Heart left ventricle (tissue), 16 donors: ENCODE measurements at places on chromosomes 5 and 9. TPM values are rescaled to one million over a fixed set of nuclear protein-coding genes. Genes with fewer than 3 reads are reported as not detected.

DNA sequence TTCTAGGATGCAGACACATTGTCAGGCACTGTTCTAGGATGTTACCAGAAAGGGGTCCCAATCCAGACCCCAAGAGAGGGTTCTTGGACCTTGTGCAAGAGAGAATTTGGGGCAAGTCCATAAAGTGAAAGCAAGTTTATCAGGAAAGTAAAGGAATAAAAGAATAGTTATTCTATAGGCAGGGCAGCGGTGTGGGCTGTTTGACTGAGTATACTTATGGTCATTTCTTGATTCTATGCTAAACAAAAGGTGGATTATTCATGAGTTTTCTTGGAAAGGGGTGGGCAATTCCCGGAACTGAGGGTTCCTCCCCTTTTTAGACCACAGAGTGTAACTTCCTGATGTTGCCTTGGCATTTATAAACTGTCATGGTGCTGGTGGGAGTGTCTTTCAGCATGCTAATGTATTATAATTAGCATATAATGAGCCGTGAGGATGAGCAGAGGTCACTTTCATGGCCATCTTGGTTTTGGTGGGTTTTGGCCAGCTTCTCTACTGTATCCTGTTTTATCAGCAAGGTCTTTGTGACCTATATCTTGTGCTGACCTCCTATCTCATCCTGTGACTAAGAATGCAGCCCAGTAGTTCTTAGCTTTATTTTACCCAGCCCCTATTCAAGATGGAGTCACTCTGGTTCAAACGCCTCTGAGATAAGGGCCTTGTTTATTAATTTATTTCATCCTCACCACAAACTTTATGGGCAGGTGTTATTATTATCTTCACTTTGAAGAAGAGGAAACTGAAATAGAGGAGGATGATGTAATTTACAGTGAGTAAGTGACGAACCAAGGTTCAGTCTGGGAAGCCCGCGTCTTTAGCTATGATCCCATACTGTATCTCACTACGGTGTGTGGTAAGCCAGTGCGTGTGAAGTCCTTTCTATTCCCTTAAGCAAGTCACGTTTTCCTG, 186.0 kb upstream of the KLF4 start:
- no peak overlapping the region for H3K4me3 ChIP-seq
- no peak overlapping the region for H3K27ac ChIP-seq
- H3K4me1 ChIP-seq = peaks cover 18% of the 10 kb centered on the region
- no peak for DNase-seq
- no peaks in the 10 kb centered on the region for H3K36me3 ChIP-seq

DNA sequence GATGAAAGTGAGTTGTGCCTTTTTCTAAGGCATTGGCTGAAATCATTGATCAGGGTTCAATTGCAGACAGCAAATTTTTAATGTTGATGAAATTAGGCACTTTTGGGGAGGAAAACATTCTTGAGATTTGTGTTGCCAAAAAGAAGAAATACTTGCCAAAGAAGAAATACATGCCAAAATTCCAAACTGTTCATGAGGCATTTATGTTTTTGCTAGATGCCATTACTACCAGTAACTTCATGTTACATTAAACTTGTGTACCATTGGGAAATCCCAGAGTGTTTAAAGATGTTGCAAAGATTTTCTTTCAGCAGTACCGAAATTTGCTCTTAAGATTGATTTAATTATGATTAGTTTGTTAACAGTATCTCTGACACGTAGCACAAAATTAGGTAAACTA, 7.0 kb downstream of the XRCC4 start:
- H3K27me3 ChIP-seq = no peaks in the 10 kb centered on the region
- no peaks in the 10 kb centered on the region for H3K36me3 ChIP-seq
- DNase-seq = no peak
- H3K4me3 ChIP-seq = no peak overlapping the region
- H3K27ac ChIP-seq = no peak overlapping the region

DNA sequence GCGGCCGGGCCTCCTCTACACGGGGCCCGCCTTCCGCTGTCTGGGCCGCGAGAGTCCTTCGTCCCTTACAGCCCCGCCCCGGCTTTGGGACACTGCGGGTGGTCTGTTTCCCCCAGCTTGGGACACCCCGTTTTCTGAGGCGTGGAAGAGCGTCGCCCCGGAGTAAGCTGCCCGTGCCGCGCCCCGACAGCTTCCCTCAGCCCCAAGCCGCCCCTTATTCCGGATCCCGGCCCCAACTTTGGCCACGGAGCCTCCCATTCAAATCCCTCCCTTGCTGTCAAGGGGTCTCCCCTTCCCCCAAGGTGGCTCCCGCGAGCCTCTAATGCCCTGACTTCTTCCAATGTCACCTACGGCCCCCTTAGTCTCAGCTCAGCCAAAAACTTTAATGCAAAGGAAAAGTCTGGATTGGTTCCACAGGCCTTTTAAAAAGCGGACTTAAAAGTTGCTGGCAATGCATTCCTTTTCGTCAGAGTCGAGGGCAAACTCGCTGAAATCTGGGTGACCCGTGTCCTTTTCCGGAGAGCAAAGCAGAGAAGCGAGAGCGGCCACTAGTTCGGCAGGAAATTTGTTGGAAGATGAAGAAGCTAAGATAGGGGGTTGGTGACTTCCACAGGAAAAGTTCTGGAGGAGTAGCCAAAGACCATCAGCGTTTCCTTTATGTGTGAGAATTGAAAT, 19.8 kb downstream of the EXOSC2 start:
- peaks cover 35% of the 10 kb centered on the region for H3K4me1 ChIP-seq
- peak overlapping the region; percentile 78 for H3K4me3 ChIP-seq
- DNase-seq = peak; percentile 59
- H3K27ac ChIP-seq = peak overlapping the region; percentile 97

CD274 gene
- total RNA-seq = 15.4 TPM

DNA sequence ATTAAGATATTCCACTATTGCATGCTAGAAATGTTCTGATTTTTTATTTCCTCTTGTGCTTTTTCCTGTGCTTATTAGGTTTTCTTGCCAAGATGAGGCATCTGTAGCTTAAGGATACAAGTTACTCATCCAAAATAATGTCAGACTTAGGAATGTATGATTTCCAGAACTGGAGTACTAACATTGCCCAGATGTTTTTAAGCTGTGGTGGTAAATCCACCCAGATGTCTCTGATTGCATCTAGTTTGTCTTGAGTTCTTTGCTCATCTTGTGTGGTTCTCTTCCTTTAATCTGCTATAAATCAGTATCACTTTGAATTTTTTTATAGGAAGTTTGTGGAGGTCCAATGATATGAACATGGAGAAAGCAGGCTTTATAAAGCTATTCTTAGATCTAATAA, 337.5 kb upstream of the ZNF608 start:
- no peaks in the 10 kb centered on the region for H3K36me3 ChIP-seq
- H3K4me1 ChIP-seq = no peaks in the 10 kb centered on the region
- no peak for DNase-seq
- H3K27ac ChIP-seq = no peak overlapping the region
- no peak overlapping the region for H3K4me3 ChIP-seq

TRAF1 gene
- total RNA-seq = 1.5 TPM

ERAP2 gene
- total RNA-seq = 7.7 TPM

OBP2A gene
- not detected for total RNA-seq

- H3K27ac ChIP-seq = peak overlapping the region; percentile 82
- H3K4me1 ChIP-seq = peaks cover 90% of the 10 kb centered on the region
- no peak for DNase-seq
- no peaks in the 10 kb centered on the region for H3K36me3 ChIP-seq
- H3K4me3 ChIP-seq = no peak overlapping the region
Observed at GRCh38 chr5:88829054-88829453, 53.9 kb downstream of the MEF2C start.

GRCh38 chr9:134666208-134666607, 24.6 kb downstream of the COL5A1 start:
- peaks cover 13% of the 10 kb centered on the region for H3K4me1 ChIP-seq
- H3K27me3 ChIP-seq = no peaks in the 10 kb centered on the region
- H3K27ac ChIP-seq = no peak overlapping the region
- no peak overlapping the region for H3K4me3 ChIP-seq
- DNase-seq = no peak

DNA sequence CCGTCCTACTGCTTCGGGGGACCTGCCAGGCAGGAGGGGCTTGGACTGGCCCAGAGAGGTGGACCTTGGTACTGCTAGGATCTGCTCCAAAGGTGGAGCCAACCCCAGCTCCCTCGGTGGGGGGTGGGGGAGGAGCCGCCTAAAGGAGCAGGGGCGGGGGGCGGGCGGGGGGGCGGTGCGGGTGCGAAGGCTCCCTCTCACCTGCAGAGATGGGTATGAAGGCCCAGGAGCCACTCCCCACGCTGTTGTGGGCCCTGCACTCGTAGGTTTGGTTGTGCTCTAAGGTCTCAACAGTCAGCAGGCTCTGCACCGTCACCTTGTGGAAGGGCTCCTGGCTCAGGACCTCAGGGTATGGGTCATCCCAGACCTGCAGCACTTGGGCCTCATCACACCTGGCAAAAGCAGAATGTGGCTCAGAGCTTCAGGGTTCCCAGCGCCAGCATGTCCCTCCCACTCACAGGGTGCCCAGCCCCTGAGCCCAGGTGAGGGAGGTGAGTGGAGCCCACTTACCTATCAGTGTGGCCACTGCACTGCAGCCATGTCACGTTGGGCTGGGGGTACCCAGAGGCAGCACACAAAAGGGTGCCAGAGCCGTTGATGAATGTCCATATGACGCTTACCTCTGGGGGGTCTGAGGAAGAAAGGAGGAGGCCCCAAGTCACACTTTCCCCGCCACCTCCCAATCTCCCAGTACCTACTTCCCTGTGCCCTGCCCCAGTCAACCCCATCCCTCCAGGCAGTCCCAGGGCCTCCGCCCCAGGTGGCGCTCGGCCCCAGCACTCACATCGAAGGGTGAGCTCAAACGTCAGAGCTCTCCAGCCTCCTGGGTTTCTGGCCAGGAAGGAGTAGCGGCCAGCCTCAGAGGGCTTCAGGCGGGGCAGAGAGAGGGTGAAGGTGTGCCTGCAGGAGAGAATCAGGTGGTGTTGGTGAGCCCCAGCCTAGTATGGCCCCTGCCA, 16.4 kb downstream of the CSF1R start:
- peaks cover 65% of the 10 kb centered on the region for H3K36me3 ChIP-seq
- H3K27ac ChIP-seq = no peak overlapping the region
- H3K4me3 ChIP-seq = no peak overlapping the region
- DNase-seq = no peak
- no peaks in the 10 kb centered on the region for H3K27me3 ChIP-seq
- H3K4me1 ChIP-seq = peaks cover 2% of the 10 kb centered on the region

DNA sequence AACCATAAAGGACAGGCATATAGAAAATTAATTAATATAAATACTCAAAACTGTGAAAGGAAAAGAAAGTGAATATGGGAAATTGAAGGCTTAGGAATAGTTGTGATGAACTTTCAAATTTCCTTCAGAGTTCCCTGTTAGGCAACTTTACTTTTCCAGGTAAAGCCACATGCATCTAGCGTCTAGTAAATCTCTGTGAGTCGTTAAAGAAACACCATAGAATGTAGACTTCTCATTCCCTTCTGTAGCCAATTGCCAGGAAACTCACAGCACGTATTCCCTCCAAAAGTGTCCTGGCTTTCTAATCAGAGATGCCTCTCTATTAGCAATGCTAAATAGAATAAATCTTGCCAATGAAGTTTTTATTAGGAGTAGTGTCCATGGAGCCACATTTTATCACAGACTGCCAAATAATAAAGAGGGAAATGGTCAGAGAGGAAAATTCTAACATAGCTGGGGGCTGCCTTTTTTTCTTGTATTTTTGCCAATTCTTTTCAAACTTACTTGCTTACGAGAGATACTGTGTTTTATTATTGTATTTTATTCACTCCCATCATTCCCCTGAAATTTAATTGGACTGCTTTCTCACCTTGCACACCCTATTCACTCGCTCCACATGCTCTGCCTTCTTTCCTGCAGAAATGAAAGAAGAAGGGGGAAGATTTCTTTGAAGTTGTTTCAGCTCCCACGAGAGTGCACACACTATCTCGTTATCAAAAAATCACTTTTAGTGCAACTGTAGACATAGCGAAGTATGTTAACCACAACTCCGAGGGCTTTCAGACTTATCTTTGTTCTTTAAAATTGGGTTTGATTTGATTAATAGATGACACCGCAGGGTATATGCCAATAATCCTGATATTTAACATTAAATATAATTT, 439.0 kb downstream of the CSNK1G3 start:
- DNase-seq = no peak
- H3K4me3 ChIP-seq = no peak overlapping the region
- H3K27me3 ChIP-seq = no peaks in the 10 kb centered on the region
- no peaks in the 10 kb centered on the region for H3K36me3 ChIP-seq
- no peak overlapping the region for H3K27ac ChIP-seq
- no peaks in the 10 kb centered on the region for H3K4me1 ChIP-seq

DNA sequence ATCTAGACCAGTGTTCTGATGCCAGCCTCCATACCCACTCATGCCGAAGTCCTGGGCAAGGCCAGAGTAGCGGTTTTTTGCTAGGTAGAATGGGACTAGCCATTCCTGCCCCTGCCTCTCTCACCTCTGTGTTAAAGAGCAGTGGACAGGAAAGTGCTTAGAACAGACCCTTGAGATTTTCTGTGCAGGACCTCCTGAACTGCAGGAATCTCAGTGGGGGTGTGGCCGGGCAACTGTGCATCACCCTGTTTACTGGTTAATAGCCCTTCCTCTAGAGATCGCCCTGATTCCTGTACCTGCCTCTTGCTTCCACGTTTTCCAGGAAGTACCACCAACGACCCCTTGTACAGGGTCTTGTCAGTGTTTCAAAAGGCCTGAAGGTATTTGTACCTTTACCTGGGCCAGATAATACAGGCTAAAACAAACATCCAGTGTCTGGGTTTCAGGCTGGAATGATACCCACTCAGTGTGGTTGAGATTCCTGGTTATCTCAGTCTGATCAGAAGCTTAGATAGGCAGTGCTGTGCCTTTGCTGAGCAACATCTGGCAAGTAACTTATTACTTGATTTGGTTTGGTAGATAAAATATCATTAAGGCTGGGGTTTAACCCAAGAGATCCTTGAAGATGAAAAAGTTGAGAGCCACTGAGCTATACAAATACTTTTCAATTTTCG, 65.9 kb downstream of the RGS3 start:
- H3K4me1 ChIP-seq = peaks cover 50% of the 10 kb centered on the region
- no peak overlapping the region for H3K4me3 ChIP-seq
- no peak overlapping the region for H3K27ac ChIP-seq
- DNase-seq = no peak
- no peaks in the 10 kb centered on the region for H3K27me3 ChIP-seq

GRCh38 chr5:158861366-158861765, 238.3 kb downstream of the EBF1 start:
- H3K4me3 ChIP-seq = no peak overlapping the region
- no peak overlapping the region for H3K27ac ChIP-seq

DNA sequence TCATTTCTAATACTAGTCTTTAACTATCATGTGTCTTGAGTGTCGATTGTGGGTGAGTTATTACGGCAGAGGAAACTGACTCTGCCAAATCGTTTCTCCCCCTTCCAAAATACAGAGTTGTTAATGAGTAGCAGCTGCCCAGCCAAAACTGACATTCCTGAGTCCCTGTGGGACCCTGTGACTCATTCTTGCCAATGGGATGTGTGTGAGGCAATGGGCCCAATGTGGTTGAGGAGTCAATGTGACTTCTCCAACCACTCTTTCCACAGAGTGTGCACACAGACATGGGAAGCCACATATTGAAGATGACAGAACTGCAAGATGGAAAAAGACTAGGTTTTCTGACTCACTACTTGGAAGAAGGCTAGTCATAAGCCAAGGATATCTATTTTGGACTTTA, 434.7 kb downstream of the DTWD2 start:
- no peak overlapping the region for H3K4me3 ChIP-seq
- DNase-seq = peak; percentile 55

- no peaks in the 10 kb centered on the region for H3K27me3 ChIP-seq
- H3K4me3 ChIP-seq = no peak overlapping the region
- DNase-seq = no peak
- H3K27ac ChIP-seq = no peak overlapping the region
Observed at GRCh38 chr5:82924226-82925060, 152.8 kb downstream of the TMEM167A start.

- H3K27ac ChIP-seq = peak overlapping the region; percentile 95
- peaks cover 33% of the 10 kb centered on the region for H3K4me1 ChIP-seq
- peak overlapping the region; percentile 75 for H3K4me3 ChIP-seq
- peaks cover 18% of the 10 kb centered on the region for H3K36me3 ChIP-seq
Observed at GRCh38 chr5:137752905-137753690, 1.1 kb downstream of the HNRNPA0 start.
